Kidney tubule cell (primary cell): ENCODE measurements at places on chromosomes 6 and 20.
A peak's percentile ranks its signal among the peaks of the same experiment; 100 is the strongest.

DNA sequence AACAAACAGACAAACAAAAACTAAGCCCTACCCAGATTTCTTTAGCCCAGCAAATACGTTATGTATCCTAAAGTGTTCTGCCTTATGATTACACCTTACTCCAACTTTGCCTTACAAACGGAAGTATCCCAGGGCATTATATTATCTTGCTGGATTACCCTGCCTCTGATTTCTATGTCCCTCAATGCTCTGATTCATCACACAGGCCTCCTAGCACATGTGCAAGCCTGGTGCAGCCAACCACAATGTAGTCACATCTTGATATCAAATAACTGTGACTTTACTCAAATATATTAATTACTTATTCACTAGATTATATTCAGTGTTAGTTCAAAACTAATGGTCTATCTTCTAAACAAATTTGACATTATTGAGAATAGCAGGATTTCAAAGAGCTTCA lies 598.6 kb downstream of the TBC1D32 start:
- no peak for DNase-seq

DNA sequence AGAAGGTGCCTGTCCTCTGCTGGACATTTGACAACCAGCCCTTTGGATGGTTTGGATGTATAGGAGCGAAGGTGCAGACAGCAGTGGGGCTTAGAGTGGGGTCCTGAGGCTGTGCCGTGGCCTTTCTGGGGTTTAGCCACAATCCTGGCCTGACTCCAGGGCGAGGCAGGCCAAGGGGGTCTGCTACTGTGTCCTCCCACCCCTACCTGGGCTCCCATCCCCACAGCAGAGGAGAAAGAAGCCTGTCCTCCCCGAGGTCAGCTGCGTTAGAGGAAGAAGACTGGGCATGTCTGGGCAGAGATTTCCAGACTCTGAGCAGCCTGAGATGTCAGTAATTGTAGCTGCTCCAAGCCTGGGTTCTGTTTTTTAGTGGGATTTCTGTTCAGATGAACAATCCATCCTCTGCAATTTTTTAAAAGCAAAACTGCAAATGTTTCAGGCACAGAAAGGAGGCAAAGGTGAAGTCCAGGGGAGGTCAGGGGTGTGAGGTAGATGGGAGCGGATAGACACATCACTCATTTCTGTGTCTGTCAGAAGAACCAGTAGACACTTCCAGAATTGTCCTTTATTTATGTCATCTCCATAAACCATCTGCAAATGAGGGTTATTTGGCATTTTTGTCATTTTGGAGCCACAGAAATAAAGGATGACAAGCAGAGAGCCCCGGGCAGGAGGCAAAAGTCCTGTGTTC lies 1.3 kb upstream of the CDKN1A start:
- DNase-seq, result no peak

GRCh38 chr20:2822073-2822472 lies 5.9 kb downstream of the TMEM239 start:
- no peak for DNase-seq

GRCh38 chr6:33208091-33208967 lies at the start of gene RING1:
Gene RING1, plus strand, starts transcription at chr6:33208500. Its CDS starts 323 bp downstream, at chr6:33208823.
- DNase-seq, result peak; percentile 75

DNA sequence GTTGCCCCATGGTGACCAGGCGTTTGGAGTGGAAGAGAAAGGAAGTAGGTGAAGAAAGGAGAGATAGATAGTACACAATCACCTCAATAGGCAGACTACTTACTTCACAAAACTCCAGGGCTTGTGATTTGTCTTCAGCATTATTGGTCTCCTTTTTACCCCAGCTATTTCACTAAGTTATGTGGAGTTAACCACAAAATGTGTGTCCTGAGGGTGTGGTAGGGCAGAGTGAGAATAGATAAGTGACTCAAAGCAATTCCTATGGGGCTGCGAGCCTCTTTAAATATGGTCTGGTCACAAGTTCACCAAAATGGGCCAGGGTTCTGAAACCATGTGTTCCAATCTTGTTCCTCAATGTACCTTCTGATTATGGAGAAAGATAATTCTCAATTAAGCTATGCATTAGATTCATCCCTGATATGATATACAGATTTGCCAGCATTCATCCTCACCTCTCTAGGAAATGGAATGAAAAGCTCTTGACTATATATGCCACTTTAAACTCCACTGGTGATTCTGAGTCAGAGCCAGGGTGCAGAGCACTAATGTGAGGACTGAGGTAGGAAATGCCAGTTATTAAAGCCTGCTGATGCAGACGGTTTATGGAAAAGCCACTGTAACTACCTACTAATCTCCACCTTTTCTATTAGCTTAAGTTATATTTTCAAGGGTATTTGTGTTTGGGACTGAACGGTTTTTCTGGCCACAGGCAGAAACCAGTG lies 310.6 kb upstream of the MANEA start:
- DNase-seq, result no peak

- DNase-seq, result peak; percentile 23
Measured at GRCh38 chr20:1166948-1167720, 17.6 kb downstream of the TMEM74B start.

GRCh38 chr20:63490416-63490815 lies 8.5 kb downstream of the EEF1A2 start:
- DNase-seq, result no peak

DNA sequence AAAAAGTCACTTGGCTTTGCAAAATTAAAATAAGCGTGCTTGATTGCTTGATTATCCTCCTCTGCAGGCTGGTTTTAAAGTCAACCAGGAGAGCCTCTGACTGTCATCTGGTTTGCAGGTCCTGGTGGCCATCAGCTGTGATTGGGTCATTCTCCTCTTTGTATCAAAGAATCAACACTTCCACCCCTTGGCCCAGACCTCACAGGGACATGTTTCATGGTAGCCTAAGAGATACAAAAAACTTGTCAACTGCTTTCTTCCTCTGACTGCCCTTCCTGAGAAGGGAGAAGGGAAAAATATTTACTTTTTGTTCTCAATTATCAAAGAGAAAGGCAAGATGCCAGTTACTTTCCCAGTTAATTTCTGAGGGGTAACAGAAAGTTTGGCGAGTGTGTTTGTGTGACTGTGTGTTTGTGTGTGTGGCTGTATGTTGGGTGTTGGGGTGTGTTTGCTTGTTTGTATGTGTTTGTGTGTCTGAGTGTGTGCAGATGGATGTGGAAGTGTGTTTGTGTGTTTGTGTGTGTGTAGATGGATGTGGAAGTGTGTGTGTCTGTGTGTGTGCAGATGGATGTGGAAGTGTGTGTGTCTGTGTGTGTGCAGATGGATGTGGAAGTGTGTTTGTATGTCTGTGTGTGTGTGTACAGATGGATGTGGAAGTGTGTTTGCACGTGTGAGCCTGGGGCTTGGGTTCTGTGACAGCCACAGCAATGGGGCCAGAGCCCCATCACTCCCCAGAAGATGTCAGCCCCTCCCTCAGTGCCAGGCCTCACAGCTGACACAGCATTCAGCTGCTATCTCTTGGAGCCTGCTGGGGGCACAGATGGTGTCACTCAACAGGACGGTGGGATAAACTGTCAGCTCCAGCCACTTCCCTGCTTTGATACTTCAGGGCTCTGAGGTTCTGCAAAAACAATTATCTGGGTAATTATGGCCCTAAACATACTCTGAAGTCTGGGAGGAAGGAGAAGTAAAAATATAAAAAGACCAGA lies 98.6 kb upstream of the RNF24 start:
- no peak for DNase-seq

DNA sequence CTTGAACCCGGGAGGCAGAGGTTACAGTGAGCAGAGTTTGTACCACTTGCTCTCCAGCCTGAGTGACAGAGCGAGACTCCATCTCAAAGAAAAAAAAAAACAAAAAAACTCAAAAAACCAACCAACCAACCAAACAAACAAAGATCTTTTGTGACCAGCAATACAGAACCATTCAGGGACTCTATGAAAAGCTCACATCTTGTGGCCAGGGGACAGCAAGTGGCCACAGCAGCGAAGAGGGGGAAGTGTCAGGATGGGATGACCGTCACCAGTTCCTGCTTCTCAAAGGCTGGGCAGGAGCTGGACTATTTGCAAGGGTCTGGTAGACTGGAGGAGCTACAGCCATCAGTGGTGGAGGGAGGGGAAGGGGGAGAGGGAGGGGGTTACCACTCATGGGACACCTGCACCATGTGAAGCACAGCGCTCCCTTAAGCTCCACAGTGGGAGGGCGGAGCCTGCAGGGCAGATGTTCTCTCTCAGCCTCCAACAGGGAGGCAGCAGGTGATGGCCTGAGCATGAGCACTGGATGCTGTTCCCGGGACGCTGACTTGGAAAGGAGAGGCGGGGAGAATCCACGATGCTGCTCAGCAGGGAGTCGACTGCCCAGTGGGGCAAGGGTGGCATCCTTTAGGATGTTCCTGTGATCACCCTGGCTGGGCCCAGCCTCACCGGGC lies 19.7 kb upstream of the ULBP3 start:
- DNase-seq, result no peak

GRCh38 chr20:50144362-50144761 lies 9.2 kb downstream of the PEDS1 start:
- peak; percentile 93 for DNase-seq

GRCh38 chr20:13995841-13996240 lies 525 bp downstream of the MACROD2 start:
- peak; percentile 48 for DNase-seq

- no peak for DNase-seq
Measured at GRCh38 chr20:63350196-63350595, 11.0 kb downstream of the CHRNA4 start.

DNA sequence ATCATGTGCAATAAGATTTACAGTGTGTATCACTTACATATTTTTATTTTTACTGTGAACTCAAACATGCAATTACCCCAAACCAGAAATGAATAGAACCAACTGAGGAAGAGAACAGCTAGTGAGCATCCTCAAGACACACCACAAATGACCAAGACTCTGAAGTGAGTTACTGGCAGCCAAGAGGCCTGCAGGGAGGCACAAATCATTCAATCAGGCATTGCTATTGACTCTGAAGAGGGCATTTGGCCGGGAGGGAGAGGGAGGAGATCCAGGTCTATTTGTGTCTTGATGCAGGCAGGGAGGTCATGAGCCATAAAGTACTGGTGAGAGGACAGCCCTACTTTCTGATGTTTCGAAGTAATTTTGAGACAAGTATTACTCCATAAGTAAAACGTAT lies 257.7 kb downstream of the BCKDHB start:
- DNase-seq, result no peak

- no peak for DNase-seq
Measured at GRCh38 chr6:169869301-169869700, 117.9 kb downstream of the ERMARD start.

- DNase-seq, result no peak
Measured at GRCh38 chr20:23587631-23588030, 18.1 kb downstream of the CST9 start.

DNA sequence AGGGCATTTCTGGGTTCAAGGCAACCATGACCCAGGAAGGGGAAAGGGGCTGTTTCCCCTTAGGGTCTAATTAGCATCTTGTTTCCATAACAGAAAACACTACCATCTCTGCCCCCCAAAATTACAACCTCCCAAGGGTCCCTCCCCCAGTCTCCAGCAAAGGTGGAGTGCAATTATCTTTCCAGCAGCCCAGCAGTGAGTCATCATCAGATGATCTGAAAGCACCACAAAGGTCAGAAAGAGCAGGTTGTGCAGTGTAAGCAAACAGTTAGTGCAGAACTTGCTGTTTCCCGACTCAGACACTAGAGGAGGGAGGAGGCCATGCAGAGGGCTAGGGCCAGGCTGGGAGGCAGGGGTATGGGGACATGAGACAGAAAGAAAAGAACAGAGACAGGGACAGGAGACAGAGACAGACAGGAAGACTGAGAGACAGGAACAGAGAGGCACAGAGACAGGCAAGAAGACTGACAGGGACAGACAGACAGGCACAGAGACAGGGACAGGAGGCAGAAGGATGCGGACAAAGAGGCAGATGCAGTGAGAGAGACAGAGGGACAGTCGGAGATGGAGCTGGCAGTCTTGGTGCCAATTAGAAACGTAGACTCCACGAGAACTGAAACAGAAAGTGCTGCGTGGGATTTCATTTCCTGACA lies 62.5 kb downstream of the PYGB start:
- DNase-seq, result peak; percentile 96

- no peak for DNase-seq
Measured at GRCh38 chr20:61719691-61720347, 345.9 kb downstream of the TAF4 start.

- DNase-seq, result no peak
Measured at GRCh38 chr6:25167961-25168360, 111.2 kb upstream of the CARMIL1 start.

DNA sequence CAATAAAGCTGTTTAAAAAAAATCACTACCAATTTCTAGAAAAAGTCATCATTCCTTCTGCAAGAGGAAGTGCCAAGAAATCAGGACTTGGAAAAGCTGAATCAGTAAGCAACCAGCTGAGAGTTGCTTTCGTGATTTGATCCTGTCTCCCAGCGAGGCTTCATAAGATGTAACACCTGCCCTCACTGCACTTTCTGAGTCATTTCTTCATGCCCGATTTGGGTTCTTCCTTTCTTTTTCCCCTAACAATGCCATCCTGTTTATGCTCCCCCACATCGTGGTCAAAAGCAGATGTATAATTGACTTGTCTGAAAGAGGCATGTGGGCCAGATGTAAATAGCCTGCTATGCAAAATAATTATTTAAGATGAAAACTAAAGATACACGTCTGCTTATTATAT lies 52.1 kb downstream of the RIPOR2 start:
- DNase-seq, result peak; percentile 22

DNA sequence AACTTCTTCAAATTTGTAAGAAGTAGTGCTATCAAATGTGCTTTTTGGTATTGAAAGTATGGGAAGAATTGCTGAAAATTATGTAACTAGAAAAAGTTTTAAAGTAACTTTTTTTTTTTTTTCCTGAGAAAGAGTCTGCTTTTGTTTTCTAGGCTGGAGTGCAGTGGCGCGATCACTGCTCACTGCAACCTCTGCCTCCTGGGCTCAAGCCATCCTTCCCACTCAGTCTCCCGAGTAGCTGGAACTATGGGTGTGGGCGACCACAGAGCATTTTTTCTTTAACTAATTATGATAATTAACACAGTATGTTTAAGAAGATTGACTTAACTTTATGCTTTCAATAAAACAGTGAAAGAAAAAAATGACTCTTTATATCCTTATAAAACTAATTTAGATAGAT lies 38.4 kb downstream of the BMP5 start:
- no peak for DNase-seq

DNA sequence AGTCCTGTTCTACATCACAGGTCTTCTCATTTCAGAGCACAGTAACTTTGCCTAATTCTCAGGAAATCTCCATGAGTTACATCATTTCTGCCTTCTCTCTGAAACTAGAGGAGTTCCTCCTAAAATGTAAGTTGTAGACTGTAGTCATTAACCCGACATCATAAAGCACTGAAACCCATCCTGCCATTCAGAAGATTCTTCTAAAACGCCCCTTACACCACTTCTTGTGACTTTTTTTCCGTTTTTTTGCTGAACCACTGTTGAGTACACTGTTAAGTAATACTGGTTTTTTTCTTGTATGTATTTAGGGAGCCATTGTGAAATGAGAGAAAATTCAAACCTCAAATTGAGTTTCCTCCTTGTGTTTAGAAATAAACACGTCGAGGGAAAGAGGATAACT lies 117.3 kb downstream of the MAP3K4 start:
- DNase-seq, result no peak

GRCh38 chr6:53983301-53983700 lies 127.9 kb upstream of the MLIP start:
- peak; percentile 63 for DNase-seq

- no peak for DNase-seq
Measured at GRCh38 chr20:38930242-38930569, 4.0 kb downstream of the FAM83D start.

- peak; percentile 74 for DNase-seq
Measured at GRCh38 chr20:58890518-58891085, 38.1 kb downstream of the GNAS start.
